Vagina (tissue), 2 donors: ENCODE measurements at places on chromosomes 1 and 21. TPM values are rescaled to one million over a fixed set of nuclear protein-coding genes. Genes with fewer than 3 reads are reported as not detected.

CFAP298 gene
- 22.1 TPM for total RNA-seq

S100A13 gene
- 116 TPM for total RNA-seq

TMOD4 gene
- 2.2 TPM for total RNA-seq

ZC3H12A gene
- 51.6 TPM for total RNA-seq

- H3K27me3 ChIP-seq = no peaks in the 10 kb centered on the region
- no peak overlapping the region for H3K27ac ChIP-seq
- H3K36me3 ChIP-seq = no peaks in the 10 kb centered on the region
These were observed 185.7 kb downstream of the IGSF21 start for GRCh38 chr1:18293291-18293690.
